Colonic mucosa (tissue), 4 donors: ENCODE measurements at places on chromosomes 3 and 15. TPM values are rescaled to one million over a fixed set of nuclear protein-coding genes. Genes with fewer than 3 reads are reported as not detected.

GRCh38 chr3:170772175-170772574, 97.8 kb downstream of the RPL22L1 start:
- DNase-seq = no peak

DNA sequence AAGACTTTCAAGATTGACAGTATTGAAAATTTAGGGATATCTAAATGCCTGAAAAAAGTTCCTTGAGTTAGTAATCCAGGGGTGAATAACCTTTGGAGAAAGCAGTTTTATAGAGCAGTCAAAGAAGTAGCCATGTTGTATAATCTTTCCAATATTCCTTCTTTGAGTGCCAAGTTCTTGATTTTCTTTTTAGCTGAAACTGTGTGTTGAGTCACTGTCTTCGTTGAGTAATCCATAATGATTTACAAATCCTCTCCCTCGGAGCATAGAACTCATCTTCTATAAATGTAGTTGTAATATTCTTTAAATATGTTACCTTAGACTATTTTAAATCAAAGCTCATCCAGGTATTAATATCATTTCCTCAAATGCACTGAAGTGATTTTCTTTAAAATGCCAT, 135.2 kb downstream of the BBX start:
- no peak for DNase-seq

Gene GRIP2
- total RNA-seq = 0.53 TPM

Gene C3orf80
- 1.9 TPM for total RNA-seq

DNA sequence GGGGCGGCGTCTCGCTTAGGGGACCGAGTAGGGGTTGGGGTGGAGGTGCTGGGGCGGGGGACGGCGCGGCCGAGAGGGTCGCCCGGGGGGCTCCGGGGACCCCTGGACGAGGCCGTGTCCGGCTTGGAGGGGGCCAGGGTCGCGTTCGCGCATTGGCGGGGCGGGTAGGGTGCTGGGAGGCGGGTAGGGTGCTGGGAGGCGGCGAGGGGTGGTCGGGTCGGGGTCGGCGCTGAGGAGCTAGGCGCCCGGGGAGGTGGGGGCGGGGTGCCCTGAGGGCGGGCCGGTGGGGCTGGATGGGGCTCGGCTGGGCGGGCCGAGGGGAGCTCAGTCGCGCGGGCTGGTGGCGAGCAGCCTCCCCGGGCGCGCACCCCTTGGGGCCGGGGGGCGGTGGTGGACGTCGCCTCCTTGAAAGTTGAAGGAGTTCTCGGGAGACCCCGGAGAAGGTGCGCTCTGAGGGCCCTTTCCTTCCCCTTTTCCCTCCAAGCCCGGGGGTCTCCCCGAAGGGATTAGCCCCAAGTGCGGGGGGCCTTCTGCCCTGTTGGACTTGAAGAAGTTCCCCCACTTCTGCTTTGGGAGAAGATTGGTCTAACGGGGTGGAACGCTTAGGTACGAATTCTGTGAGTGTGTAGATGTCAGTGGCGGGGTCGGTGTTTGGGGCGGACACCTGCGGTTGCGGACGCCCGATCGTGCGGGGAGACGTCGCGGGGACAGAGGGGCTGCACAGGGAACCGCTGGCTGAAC, 543 bp downstream of the MEF2A start:
- DNase-seq = peak; percentile 36

DNA sequence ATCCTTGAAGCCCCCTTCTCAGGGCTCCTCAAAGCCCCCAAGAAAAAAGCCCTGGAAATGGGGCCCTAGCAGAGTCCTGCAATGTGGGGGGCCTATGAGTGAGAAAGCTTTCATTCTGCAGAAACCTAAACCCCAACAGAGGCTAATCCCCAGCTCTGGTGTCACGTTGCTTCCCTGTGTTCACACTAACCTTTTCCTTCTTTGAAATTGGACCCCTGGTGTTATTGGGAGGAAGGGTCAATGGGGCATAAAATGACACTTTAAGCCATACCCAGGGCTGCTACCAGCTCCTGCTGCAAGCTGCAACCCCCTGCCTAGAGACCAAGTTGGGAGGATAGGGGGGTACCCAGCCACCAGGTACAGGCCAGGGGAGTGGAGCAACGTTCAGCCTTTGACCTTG, 2.1 kb downstream of the CYP1A2 start:
- no peak for DNase-seq

DNA sequence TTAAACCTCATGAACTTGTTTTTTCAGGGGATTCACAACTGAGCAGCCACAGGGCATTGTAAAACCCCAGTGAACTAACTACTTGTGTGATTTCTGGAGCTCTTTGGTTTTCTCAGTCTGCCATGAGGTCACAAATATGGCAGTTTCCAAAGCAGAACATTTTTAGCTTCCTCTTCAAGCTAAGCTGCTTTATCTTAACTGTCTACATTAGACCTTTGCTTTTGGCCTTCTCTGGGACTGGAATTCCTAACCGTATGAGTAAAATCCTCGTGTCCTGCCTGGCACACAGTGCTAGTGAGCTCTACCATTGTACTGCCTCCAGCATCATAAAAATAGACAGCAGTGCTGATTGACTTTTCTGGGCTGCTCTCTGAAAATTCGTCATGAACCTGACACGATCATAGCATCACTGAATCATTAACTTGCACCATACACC, 22.1 kb downstream of the CDIN1 start:
- DNase-seq = no peak

GRCh38 chr15:90871139-90871715, 2.8 kb downstream of the FURIN start:
- DNase-seq = peak; percentile 47

GRCh38 chr15:81061490-81062253, 60.9 kb downstream of the TLNRD1 start:
- DNase-seq = no peak

Gene FOXB1
- total RNA-seq = not detected

DNA sequence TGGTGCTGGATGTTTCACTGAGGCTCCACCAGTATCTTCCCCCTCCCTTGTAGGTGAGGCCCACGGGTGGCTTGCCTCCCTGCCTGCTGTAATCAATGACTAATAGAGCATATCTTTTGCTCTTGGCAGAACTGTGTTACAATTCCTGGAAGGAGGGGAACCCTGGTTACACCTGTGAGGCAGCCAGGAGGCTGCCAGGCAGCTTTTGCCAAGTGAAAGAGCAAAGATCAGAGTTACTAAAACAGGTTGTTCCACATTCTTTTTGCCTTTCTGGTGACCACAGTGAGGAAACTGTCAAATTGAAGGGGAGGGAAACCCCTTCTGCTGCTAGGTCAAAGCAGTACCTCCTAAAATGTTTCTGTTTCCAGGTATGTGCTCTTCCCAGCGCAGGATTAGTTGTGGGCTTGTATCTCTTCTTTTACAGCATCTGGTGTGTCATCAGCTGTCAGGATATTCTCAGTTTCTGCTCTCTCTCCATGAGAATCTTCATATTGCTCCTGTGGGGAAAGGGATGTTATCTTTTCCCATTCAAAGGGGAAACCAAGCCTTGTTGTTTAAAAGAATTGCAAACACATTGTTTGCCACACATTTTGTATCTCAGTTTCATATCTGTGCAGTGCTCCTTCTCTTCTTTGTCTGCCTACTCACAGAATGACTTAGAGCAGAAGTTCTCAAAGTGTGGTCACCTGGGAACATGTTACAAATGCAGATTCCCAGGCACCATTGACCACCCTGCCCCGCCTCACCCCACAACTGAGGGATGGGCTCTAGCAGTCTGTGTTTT, 137.4 kb upstream of the UMPS start:
- DNase-seq = peak; percentile 66

Gene STRC
- total RNA-seq = 0.74 TPM
